ENCODE measurements at places on chromosomes 5 and 9.

DNA sequence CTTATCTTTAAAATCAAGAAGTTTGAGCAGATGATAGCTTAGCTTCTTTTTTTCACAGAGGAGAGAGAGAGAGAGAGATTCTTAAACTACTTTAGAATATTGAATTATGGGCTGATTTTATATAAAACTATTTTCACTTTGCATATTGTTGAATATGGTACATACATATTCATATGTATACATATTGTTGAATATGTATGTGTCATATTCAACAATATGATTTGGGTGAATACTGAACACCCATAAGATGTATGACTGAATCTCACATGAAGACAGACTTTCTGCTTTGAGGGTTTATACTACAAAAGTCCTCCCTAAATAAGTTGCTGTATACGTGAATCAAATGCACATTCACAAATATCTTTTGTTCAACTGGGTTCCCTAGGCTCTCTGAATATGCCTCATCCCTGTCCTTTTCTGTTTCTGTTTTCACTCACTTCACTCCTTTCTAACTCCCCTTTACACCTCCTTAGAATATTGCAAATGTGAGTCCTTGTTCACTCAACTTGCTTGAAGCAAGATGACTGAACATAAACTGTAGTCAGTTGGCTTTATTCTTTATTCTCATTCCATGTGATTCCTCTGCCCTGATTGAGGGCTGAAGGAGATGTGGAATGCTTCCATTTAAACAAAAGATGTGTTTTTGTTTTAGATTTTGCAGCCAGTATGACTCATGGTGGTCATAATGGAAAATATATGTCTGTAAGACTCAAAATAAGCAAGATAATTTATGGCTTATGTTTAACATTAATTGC, 225.4 kb upstream of the DAB2 start:
- DNase-seq = no peak

DNA sequence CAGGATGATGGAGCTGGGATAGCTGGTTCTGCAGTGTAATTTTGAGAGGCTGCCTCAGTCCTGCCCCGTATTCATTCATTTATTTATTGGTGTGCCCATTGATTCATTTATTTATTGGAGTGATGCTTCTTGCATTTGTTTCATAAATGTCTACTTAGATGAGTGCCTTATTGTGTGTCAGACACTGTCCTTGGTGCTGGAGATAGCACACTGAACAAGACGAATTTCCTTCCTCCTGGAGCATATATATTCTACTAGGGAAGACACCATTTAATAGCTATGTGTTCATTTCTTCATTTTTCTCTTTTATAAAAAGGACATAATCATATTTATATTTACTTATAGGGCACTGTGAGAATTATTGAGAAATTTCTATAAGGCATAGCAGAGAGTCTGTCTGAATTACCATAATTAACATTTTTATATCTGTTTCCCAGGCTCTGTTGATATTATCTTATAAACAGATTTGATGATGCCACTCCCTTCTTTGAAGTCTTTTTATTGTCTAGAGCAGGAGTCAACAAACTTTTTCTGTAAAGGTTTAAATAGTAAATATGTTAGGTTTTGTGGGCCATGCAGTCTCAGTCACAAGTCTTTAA, 433.9 kb upstream of the ZNF608 start:
- no peak for DNase-seq

DNA sequence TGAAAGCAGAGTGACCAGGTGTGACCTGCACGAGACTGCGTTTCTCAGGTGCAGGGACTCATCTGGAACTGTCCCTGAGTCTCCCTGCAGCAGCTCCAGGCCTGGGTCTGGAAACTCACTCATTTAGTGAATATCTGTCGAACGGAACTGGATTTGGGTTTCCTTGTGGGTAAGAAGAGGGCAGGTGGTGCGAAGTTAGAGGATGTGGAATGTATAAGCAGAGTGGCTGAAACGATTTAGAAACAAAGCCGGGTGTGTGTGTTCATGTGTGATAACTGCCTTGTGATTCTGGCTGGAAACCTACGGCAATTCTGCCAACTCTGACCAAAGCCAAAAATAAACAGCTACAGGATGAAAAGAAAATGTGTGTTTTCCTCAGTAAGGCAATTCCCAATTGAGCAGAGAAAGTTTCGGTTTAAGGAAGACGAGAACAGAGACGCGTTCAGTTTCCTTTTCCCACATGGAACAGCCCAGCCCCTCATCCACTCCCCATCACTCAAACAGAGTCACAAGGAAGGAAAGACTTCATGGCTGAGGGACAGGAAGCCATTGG, 130.3 kb downstream of the NSG2 start:
- no peak for DNase-seq

DNA sequence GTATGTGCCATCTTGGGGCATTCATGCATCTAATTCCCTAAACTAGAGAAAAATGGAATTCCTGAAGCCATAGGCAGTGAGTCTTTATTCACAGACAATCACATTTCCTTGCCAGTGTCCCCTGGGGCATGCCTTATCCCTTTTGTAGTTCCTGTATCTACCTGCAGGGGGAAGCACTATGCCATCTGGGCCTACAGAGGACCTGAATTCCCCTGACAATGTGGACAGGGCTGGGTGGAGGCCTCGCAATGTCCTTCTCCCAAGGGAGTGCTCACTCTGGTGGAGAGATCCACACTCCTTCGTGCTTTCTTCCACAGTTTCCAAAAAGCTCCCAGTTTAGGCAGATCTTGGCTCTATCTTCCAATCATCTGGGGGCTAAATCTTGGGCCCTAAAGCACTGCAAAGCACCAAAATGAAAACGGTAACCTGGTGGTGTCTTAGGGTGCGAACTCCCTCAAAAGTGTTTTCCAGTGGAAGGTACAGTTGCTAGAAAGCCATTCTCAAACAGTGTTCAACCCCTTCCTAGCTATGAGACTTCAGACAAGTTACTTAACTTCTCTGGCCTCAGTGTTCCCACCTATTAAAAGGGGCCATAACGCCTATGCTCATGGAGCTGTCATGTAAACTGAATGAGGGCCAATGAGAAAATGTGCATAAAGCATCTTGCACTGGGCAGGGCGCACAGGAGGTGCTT, 17.5 kb downstream of the WHRN start:
- no peak for DNase-seq

DNA sequence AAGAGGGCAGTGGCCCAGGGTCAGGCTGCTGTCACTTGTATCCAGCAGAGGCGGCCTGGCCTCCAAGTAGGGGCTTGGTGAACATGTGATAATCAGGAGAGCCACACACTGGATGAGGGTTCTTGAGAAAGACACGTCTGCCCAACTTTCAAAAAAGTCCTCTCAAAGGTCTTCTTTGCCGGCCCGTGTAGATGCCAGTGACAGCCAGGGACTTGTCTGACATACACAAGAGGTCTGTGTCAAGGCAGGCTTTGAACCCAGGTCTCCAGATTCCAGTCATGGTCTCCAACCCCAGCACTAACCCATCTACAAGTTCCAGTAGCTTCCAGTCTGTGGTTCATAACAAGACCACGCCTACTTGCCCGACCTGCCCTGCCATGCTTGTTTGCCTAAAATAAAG, 7.9 kb upstream of the AMBP start:
- DNase-seq = no peak
